ENCODE measurements at places on chromosomes 12 and 14.

DNA sequence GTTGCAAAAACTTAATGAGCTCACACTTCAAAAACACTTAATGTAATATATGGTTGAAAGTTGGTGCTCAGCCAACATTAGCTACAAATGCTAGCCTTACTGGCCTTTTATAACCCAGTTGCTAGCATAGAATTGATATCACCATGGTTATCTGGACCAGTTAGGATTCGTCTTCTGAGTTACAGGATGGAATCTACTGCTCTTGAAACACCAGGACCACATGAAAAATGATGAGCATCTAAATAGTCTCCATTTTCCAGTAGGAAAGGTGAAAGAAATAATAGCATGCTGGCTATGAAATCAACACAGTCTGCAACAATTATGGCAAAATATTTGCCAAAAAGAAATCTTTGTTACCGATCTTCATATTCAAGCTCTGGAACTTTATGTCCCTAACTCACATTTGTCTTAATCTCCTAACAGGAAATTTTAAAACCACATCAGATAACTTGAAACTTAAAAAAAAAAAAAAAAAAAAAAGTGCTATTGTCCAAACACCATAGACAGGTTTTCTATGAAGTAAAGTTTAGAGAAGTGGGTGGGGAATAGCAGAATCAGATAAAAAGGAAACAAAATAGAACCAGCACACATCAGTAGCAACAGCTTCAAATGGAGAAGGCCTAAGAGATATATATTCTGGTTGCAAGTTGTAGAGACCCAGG lies 12.6 kb upstream of the CD69 start:
- peaks cover 21% of the 10 kb centered on the region for H3K36me3 ChIP-seq
- peak overlapping the region; percentile 48 for H3K4me3 ChIP-seq
- H3K27me3 ChIP-seq = no peaks in the 10 kb centered on the region
- H3K27ac ChIP-seq = peak overlapping the region; percentile 69
- DNase-seq = no peak

GRCh38 chr12:131077931-131078391 lies 124.3 kb downstream of the ADGRD1 start:
- H3K27me3 ChIP-seq = peaks cover 12% of the 10 kb centered on the region
- no peak for DNase-seq
- no peak overlapping the region for H3K4me3 ChIP-seq
- no peaks in the 10 kb centered on the region for H3K4me1 ChIP-seq

- H3K27me3 ChIP-seq = peaks cover 50% of the 10 kb centered on the region
- H3K27ac ChIP-seq = peak within 1 kb of the TSS; percentile 96
- peaks cover 10% of the 10 kb centered on the region for H3K36me3 ChIP-seq
- H3K4me1 ChIP-seq = peaks cover 38% of the 10 kb centered on the region
- peak within 1 kb of the TSS; percentile 82 for H3K4me3 ChIP-seq
- peak; percentile 98 for DNase-seq
These were observed at the start of gene HSPA2 for GRCh38 chr14:64540208-64541202. HSPA2 (plus strand) TSS chr14:64540741; CDS start chr14:64540850, 109 bp downstream.

DNA sequence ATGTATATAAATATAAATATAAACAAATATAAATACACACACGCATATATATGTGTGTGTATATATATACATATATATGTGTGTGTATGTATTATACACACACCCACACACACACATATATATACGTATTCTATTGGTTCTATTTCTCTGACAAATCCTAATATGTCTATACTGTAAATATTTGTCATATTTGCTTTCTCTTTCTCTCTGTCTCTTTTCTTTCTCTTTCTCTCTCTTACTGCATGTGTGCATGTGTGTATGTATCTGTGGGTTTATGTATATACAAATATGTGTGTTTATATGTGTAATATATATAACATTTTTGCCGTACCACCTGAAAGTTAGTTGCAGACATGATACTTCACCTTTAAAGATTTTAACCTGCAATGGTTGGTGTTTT lies 174.2 kb upstream of the PLEKHG7 start:
- peaks cover 9% of the 10 kb centered on the region for H3K36me3 ChIP-seq
- no peak overlapping the region for H3K4me3 ChIP-seq
- DNase-seq = no peak
- H3K27ac ChIP-seq = no peak overlapping the region
- H3K27me3 ChIP-seq = no peaks in the 10 kb centered on the region

DNA sequence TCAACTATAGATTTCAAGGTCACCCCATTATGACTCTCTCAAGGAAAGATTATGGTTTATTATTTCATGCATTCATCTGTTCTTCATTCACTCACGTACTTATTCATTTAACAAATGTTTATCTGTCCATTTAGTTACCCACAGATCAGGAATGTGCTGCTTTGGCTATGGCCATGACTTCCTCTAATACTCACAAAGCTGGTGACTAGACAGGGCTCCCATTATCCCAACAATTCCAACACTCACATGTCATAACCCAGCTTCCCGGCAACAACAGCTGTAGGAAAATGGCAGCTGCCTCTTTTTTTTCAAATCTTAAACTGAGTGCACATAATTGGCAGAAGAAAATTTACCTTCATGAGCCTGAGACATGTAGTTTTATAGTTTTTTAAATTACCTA lies 190.8 kb upstream of the CCDC196 start:
- no peak overlapping the region for H3K4me3 ChIP-seq
- no peaks in the 10 kb centered on the region for H3K36me3 ChIP-seq
- no peak overlapping the region for H3K27ac ChIP-seq
- no peak for DNase-seq

GRCh38 chr12:38391007-38391406 lies 74.4 kb downstream of the ALG10B start:
- no peaks in the 10 kb centered on the region for H3K27me3 ChIP-seq
- no peak overlapping the region for H3K27ac ChIP-seq
- H3K4me1 ChIP-seq = no peaks in the 10 kb centered on the region
- no peak for DNase-seq
- no peak overlapping the region for H3K4me3 ChIP-seq

DNA sequence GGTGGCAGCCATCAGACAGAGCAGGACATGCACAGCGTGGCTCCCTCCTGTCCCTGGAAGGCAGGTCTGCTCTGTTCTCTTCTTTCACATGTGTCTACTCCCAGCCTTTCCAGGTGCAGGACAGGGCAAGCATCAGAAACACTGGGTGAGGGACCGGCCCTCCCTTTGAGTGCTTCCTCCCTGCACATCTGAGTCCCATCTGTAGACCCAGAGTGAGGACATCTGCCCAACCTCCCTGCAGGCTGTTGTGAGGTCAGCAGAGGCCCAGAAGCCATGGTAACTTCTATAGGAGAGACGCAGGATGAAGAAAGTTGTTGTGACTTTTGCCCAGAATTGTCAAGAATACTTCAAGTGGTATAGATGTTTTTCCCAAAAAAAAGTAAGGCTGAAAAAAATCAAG lies 282.7 kb downstream of the CACNA1C start:
- no peak overlapping the region for H3K27ac ChIP-seq
- DNase-seq = no peak
- no peaks in the 10 kb centered on the region for H3K4me1 ChIP-seq

- no peaks in the 10 kb centered on the region for H3K4me1 ChIP-seq
- no peak overlapping the region for H3K27ac ChIP-seq
- H3K36me3 ChIP-seq = peaks cover 3% of the 10 kb centered on the region
- no peak overlapping the region for H3K4me3 ChIP-seq
- peaks cover 46% of the 10 kb centered on the region for H3K27me3 ChIP-seq
- DNase-seq = no peak
These were observed 2.7 kb downstream of the GALNT9 start for GRCh38 chr12:132326646-132327045.

Measured in activated CD8-positive, alpha-beta memory T cell treated with anti-CD3 and anti-CD28 coated beads, Interleukin-2, amount 10 ng/mL, durations not matched to agents 7 days and 5 days (primary cell).